Fibroblast of skin of scalp (primary cell): ENCODE measurements at places on chromosomes 1 and 21.

GRCh38 chr1:247639381-247639981 lies 34.1 kb downstream of the OR2G3 start:
- DNase-seq, result peak; percentile 14

DNA sequence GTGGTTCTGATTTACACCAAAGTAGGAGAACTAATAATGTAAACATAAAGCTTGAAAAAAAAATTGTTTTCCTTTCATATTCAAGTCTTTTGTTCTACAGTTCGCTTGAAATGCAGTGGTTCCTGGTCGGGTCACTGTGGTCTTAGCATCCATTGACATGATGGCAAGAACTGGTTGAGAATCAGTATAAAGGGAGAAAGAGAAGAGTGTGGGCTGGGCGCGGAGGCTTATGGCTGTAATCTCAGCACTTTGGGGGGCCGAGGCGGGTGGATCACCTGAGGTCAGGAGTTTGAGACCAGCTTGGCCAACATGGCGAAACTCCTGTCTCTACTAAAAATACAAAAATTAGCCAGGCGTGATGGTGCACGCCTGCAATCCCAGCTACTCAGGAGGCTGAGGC lies 250.9 kb downstream of the BACH1 start:
- DNase-seq, result no peak

GRCh38 chr1:198771563-198772153 lies 132.8 kb downstream of the PTPRC start:
- DNase-seq, result peak; percentile 55

DNA sequence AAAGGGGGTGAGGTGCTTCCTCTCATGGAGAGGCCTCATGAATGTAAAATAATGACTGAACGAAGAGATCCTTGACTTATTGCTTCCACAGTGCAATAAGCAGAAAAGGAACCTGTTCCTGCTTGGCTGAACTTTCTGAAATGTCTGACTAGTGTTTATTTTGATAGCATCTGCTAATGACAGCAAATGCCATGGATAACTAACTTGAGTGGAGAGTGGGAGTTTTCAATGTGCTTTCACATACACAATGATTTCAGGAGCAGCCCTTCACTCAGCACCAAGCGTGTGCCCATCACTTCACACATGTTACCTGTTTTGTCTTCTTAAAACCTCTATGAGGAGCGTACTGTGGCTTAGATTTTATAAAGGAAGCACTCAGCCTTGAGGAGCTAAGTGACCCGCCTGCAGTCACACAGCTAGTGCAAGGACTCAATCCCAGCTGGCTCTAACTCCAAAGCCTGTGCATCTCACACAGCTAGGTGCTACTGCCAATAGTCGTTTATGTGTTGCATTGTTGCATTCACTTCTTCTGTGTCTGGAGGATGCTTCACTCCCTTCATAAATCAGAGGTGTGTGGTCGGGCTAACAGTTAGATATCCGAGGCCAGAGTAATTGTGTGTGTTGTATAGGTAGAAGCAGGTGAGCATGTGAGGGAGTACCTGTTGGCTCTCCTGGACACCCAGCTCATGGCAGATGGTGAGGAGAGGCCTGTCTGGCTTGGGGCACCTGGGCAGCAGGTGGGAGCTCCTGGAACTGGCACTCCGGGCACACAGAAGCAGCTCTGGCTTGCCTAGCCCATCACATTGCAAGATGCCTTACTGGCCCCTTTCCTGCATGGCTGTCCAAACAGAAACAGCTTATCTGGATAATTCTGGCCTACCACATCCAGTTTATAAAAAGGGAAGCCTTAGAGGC lies 12.8 kb downstream of the CASQ2 start:
- no peak for DNase-seq

DNA sequence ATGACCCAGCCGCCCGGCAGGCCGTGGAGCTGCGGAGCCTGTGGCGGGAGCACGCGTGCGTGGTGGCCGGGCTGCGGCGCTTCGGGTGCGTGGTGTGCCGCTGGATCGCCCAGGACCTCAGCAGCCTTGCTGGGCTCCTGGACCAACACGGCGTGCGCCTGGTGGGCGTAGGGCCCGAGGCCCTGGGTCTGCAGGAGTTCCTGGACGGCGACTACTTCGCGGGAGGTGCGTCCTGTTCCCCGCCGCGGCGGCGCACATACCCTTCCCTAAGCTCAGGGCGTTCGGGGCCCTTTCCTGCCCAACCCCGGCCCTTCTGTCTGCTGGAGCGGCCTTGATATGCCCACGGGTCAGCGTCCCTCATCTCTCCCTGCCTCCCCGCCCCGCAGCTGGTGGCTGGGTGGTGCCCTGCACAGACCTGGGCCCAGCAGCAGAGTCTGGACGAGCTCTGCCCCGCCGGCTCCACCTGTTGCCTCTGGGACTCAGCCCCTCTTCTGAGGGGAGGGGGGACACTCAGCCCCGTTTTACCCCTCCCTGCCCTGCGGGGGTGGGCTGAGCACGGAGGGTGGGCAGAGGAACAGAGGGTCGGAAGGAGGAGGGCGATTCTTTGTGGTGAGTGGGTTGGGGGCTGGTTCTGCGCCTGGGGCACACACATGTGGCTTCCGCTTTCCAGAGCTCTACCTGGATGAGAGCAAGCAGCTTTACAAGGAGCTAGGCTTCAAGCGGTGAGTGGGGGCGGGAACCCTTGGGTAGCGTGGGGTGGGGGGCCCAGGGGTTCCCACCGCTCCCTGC lies 688 bp downstream of the PRXL2B start:
- DNase-seq, result no peak

DNA sequence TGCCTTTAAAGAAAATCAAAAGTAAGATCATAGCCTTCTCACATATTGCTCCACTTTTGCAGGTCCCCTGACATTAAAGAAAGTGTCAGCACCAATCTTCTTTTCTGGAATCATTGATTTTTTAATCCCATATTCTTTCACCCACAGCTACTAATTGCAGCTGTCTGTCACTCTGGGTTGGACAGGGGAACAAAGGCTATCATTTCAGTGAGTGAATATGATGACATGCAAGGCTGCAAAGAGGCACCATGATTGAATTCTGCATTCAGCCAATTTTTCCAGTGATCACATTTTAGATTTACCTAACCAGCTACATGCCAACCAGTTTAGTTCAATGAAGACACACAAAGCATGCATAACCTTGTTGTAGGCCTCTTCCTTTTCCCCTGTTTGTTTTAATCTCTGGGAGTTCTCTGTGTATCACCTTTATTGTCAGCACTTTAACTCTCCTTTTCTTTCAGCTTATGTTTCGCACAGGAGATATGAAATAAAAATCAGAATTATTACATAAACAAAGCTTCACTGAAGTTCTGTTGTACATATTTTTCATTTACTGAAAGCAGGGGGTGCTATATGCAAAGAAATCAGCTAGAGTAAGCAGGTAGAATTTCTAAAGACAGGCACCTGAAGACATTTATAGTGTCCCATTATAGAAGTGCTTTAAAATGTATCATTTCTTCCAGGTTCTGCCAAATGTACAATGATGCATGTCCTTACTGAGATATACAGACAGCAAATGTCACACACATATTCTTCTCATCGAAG lies 584.8 kb downstream of the PLA2G4A start:
- no peak for DNase-seq

- peak; percentile 73 for DNase-seq
Measured at GRCh38 chr1:44808938-44809917, 905 bp downstream of the BTBD19 start.

- no peak for DNase-seq
Measured at GRCh38 chr1:162192763-162193162, 123.3 kb downstream of the NOS1AP start.

DNA sequence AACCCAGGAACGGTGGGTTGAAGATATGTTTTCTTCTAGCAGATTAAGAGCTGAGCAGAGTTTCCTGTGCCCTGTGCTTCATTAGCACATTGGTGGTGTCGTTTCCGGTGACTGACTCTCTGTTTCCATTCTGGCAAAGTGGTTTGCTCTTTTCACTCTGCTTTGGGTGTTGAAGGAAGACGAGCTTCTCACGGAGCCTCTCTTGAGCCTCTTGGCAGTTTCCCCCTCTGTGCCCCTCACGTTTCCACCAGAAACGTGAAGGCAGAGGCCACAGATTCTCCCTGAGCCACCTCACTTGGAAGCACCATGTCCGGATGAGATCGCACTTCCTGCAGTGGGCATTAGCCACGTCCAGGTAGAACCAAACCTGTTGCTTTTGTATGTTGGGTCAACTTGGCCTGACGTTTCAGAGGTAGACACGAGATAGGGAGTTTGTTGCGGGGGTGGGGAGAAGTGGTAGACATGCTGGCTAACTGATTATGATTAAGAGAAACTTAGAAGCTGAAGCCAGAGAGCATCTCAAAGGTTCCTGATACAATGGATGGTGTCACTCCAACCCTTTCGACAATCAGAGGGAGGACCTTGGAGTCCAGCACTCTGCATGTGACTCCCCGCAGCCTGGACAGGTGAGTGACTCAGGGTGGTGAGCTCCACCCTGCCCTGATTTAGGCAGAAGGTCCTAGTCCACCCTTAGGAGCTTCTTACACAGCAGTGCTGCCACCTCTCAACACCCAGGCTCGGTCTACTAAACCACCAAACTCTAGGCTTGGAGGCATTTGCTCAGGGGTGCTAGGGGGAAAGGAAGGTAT lies at the start of gene LAX1:
Gene LAX1, plus strand, starts transcription at position 155 of the 809 bp plus-strand sequence. Its CDS starts 383 bp downstream, at position 538.
- no peak for DNase-seq

- no peak for DNase-seq
Measured at GRCh38 chr1:228013131-228013934, 6.5 kb downstream of the WNT3A start.

DNA sequence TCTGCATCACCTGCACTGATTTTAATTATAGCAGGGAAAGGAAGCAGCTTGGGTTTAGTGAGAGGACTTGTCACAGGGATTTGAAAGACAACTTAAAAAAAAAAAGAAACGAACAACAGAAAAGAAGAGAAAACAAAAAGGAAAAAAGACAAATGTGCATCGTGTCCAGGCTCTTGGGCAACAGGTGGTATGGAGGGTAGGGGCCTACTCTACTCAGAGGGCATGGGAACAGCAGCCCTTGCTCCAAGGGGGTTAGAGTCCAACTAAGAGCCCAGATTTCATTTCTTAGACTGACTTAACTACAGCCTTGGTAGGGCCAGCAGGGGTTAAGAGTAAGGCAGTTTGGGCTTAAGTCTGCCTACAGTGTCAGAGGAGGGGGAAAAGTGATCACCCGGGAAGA lies 15.3 kb upstream of the EXOSC10 start:
- DNase-seq, result no peak

DNA sequence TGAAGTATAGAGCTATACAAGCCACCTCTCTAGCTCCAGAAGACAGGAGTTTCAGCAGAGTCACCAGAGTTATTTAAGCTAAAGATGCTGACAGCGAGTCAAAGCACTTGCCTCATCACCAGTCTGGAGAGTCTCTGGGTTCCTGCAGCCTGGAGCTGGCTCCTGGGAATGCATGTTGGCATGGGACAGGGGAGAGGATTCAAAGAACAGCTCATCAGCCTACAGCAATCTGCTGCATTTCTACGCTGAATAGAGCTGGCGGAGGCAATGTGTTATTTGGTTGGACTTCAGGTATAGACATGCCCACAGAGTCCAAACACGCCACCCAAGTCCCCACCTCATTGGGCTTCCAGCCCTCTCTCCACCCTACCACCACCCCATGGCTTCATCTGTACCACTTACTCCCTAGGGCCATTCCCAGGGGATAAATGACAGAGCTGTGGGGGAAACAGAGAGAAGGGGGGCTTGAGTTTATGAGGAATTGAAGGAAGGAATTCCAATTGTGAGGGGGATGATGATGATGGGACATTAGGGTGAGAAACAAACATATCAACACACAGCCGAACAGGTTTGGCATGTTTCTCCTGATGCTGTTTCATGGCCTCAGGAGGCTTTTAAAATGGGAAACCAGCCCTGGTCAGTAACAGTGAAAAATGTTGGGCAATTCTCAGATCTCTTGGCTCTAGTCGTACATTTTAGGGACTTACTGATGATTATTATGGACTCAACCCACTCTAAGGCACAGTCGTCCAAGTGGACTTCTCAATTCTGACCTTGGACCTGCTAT lies 58.4 kb downstream of the PLEKHA6 start:
- no peak for DNase-seq

DNA sequence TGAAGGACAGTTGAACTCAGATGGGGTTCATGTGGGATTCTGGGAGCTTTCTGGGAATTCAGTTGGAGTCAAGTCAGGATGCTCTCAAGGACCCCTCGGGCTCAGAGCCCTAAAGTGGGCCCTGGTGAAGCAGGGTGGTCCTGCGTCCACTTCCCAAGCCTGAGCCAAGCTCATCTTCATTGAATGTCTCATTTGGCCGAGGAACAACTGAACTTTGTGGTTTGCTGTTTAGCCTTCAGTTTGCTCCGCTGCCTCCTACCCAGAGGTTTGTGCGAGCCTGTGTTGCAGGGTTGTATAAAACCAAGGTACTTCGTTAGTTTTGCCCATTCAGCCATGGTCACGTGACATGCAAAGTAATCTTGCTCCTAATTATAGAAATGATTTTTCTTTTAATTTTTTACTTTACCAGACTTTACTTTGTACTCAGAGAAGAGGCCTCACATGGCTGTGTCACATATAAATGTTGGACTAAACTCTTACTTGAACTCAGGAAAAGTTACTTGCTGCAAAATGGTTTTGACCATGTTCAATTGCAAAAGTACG lies 49.7 kb downstream of the B3GALT5 start:
- no peak for DNase-seq

DNA sequence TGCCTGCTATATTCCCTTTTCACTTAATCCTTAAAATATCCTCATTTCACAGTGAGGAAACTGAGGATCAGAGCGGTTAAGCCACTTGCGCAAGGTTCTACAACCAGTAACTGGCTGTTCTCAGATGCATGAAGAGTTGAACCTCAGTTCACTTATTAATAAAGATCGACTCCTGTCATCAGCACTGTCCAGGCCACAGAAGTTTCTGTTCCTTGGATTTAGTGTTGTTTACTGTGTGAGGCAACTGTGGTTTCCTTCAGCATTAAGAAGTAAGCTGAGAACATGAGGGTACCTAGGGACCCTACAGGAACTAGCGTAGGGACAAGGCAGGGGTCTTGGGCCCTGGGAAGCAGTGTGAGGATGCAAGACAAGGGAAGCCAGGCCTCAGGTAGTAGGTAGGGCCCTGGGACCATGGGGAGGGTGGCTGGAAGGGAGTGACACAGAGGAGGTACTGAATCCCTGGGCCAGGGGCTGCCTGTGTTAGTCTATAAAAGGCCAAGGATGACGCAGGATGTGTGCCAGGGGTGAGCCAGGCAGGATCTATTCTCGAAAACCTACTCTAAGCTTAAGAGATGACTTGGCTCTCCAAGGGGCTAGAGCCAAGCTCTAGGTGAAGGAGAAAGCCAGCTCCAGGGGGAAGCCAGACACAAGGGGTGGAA lies 181.2 kb upstream of the CSF3R start:
- no peak for DNase-seq

DNA sequence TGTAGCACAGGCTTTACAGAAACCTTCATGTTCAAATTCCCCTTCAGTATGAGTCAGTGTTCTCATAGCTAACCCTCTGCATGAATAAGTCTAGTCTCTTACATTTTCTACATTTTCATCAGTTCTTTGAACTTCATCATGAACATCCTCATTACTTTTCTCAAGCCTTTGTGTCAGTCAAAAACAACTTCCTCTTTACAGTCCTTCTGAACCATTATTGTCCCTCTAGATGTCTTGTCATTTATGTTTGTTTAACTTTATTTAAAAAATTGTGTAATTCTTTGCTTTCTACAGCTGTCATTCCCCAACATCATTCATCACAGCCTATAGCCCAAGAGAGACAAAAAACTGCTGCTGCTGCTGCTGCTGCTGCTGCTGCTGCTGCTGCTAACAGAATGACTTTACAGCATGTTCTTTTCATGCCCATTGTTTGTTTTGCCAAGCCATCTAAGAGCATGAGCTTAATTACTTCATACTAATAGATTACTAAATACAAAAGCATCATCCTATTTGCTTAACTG lies 133.1 kb downstream of the LRRC40 start:
- DNase-seq, result peak; percentile 67

- no peak for DNase-seq
Measured at GRCh38 chr1:154752273-154753030, 117.6 kb downstream of the KCNN3 start.
